Ammon's horn (tissue), 1 donor: ENCODE measurements at places on chromosomes 16 and 17.
A peak's percentile ranks its signal among the peaks of the same experiment; 100 is the strongest.

DNA sequence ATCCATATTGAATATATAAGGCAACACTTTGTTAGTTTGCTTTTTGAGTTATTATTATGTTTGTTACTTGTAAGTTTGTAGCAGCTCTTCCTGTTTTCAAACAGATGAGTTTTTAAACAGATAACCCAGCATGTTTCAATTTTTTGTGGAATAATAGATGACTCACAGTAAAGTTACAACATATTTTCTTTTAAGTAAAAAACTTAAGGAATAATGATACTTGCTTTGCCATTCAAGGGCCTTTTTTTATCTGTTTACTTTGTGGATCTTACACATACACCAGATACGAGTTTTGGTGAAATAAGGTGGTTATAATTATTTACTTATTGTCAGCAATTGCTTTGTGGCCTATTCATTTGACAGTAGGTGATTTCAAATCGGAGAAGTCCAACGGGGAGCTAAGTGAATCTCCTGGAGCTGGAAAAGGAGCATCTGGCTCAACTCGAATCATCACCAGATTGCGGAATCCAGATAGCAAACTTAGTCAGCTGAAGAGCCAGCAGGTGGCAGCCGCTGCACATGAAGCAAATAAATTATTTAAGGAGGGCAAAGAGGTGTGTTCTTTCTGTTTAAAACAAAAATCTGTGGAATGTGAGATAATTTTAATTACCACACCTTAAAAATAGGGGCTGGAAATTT, 66.3 kb downstream of the BPTF start:
- peak; percentile 63 for DNase-seq

GRCh38 chr17:67377488-67378453, 690 bp downstream of the PITPNC1 start:
- DNase-seq, result peak; percentile 35

DNA sequence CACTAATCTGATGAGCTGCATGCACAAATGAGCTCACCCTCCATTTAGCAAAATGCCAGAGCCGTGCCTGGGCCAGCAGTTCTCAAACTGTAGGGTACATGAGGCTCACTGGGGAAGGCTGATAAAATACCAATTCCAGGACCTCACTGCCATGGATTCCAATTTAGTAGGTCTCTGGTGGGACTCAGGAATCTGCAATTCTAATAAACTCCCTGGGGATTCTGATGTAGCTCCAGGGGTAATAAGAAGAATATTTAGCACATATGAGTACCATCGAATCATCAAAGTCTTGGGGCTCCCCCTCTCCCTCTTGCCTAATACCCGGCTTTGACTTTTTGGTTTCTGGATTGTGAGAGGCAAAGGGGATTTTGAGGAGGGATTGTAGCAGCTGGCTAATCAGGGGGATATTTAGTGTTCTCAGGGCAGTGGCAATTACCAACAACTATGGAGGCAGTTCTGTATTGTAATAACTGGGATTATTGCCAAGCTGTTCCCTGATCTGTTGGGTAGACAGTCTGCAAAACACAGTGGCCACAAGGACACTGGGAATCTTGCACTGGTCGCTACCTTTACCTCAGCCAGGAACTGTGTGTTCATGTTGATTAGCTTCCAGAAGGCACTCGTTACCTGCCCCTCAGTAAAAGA, 140.4 kb downstream of the SHISA9 start:
- no peak for DNase-seq

- DNase-seq, result no peak
These were observed 25.3 kb downstream of the MEOX1 start for GRCh38 chr17:43636426-43636825.

GRCh38 chr16:86089334-86089900, 190.5 kb downstream of the IRF8 start:
- no peak for DNase-seq

DNA sequence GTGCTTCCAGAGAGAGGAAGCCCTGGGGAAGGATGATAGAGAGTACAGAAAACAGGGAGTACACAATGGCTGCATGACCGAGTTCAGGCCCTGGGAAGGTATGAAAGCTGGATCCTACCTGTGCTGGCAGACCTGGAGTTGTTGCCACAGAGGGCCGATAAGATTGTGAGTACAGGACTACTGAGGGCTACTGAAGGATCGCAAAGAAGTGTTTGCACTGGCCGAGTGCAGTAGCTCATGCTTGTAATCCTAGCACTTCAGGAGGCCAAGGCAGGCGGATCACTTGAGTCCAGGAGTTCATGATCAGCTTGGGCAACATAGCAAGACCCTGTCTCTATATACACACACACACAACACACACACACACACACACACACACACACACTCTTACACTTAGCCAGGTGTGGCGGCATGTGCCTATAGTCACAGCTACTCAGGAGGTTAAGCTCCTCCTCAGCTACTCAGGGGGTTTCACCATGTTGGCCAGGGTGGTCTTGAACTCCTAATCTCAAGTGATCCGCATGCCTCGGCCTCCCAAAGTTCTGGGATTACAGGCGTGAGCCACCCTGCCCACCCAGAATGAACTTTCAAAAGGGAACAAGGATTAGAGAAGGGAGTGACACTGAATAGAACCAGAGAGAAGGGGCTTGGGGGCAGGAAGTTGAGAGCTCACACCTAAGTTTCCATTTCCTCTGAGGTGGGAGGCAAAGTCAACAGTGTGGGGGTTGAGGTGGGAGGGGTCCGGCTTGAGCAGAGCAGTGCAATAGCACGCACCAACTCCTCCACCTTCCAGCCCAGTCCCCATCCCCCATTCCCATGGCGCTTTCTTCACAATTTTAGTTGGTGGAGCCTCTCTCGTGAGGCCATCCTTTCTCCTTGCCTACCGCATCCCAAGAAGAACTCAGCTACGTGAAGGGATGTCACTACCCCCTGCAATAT, 7.5 kb downstream of the SCIMP start:
- DNase-seq, result no peak

DNA sequence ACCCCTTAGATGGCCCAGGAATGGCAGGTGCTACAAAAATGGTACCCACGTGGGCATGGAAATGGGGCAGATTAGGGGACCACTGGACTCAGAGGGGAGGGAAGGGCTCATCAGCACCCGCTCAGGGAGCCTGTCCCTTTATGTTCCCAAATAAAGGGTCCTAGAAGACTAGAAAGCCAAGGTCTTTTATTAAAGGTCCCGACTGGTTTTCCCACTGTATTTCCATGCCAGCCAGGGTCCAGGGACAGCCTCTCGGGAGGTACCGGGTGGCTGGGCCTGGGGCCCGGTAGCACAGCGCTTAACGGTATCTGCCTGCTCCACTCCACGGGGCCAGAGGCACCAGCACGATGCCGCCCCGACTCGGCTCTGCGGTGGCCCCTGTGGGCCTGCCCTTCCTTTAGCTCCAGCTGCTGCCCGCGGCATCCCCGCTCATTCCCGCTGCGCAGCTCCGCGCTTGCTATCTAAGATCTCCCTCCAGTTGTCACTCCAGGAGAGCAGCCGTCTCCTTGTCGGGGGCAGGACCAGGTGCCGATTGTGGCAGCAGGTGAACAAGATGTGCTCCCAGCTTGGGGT, 1.4 kb downstream of the NT5C start:
- no peak for DNase-seq

DNA sequence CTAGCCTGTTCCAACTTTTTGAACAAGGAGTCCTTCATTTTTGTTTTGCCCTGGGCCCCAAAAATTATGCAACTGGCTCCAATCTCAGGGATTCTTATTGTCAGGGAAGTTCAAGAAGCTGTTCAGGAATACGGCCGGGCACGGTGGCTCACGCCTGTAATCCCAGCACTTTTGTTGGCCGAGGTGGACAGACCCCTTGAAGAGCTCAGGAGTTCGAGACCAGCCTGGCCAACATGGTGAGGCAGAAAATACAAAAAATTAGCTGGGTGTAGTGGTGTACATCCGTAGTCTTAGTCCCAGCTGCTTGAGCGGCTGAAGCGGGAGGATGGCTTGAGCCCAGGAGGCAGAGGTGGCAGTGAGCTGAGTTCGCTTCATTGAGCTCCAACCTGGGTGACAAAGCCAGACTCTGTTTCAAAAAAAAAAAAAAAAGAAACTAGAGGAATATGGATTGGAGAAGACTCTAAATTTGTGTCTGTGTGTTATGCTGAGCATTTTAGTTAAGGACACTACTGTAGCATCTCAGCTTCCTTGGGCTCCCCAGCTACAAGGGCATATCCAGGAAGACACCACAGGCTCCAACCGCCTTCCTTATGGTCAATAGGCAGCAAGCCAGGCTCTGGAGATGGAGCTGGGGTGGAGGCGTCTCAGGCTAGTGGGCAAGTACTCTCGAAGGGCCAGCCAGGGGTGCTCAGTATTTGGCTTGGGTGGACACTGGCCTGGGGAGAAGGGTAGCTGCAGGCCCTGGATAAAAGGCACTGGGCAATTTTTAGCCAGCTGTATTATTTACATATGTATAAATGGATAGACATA, 56.8 kb upstream of the CREBBP start:
- no peak for DNase-seq

- DNase-seq, result no peak
These were observed 878 bp upstream of the DNAJA2 start for GRCh38 chr16:46974352-46974751.

DNA sequence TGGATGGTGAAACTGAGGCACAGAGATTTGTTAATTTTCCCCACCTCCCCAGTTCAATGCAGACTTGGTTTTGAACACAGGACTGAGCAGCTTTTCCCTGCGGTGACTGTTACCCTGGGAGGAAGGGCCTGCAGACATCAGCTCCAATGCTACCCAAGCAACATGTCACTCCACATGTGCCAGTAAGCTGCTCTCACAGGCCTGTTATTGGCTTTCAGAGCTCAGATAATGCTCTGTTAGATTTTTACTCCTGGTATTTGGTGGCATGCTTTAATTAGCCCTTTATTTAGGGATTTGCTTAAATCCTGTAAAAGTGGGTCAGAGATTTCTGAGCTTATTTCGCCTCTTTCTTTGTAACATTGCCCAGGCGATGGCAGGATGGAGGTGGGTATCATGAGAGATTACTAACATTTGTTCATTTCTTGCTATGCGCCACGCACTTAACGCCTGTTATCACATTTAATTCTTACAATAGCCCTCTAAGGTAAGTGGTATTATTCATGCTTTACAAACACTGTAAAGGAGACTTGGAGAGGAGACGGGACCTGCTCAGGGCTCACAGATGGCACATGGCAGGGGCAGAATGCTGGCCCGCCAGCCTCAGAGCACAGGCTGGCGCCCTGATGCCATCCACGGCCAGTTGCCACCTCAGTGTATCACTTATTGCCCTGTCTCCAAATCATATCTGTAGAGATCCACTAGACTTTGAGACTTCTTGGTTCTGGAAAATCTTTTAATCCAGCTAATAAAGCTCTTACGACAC, 84.0 kb upstream of the CACNG5 start:
- DNase-seq, result no peak

- no peak for DNase-seq
These were observed 17.8 kb downstream of the CDH16 start for GRCh38 chr16:66900721-66901441.

- DNase-seq, result no peak
These were observed 415.0 kb upstream of the MAF start for GRCh38 chr16:80015566-80015965.
